ENCODE measurements at places on chromosomes 12 and 14. TPM values are rescaled to one million over a fixed set of nuclear protein-coding genes. Genes with fewer than 3 reads are reported as not detected.

The PIK3C2G gene
- total RNA-seq, result 0.59 TPM

The HOXC9 gene
- not detected for total RNA-seq

The MORN3 gene
- 2.1 TPM for total RNA-seq

The DNAJC22 gene
- total RNA-seq, result 0.18 TPM

The FGF6 gene
- total RNA-seq, result not detected

The TSFM gene
- total RNA-seq, result 22.6 TPM

The CTSG gene
- 12.2 TPM for total RNA-seq

The MYO1H gene
- 0.30 TPM for total RNA-seq

The STX2 gene
- total RNA-seq, result 24.6 TPM

The KRT71 gene
- not detected for total RNA-seq

The HOXC12 gene
- total RNA-seq, result not detected

The WASHC3 gene
- 38.2 TPM for total RNA-seq

The GPR65 gene
- total RNA-seq, result 13.4 TPM

The ZDHHC22 gene
- total RNA-seq, result not detected

- H3K27me3 ChIP-seq, result no peaks in the 10 kb centered on the region
- H3K36me3 ChIP-seq, result no peaks in the 10 kb centered on the region
- no peak for DNase-seq
- H3K4me3 ChIP-seq, result no peak overlapping the region
- H3K27ac ChIP-seq, result no peak overlapping the region
These were observed 597.3 kb downstream of the NRXN3 start for GRCh38 chr14:78767436-78767835.

DNA sequence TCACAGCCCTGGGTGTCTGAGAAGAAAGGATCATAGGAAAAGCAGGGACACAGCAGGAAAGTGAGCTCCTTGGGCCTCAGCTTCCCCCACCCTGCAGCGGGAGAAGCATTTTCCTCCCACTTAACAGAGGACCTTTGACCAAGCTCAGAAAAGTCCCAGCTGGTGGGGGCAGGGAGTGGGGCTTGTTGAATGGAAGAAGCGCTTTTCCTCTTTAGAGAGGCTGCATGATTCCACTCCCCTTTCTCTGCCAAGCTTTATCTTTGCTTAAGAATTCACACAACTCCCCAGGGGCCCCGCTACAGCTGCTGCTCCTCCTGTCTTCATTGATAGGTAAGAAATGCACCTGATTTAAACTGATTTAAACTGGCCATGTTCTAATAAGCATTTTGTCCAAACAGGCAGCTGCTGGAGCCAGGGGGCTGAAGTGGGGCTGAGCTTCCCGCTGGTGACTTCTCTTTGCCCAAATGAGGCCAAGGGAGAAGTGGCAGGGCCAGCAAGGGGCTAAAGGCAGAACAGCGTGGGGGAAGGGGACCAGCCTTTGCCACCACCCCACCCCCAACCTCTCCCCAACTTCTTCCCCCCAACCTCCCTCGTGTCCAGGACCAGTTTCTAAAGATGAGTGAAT is 1.7 kb upstream of the PAPLN start:
- peaks cover 49% of the 10 kb centered on the region for H3K4me1 ChIP-seq
- no peak overlapping the region for H3K4me3 ChIP-seq
- H3K36me3 ChIP-seq, result no peaks in the 10 kb centered on the region
- H3K27me3 ChIP-seq, result peaks cover 41% of the 10 kb centered on the region
- H3K27ac ChIP-seq, result no peak overlapping the region

GRCh38 chr14:51253880-51254279 is 13.8 kb downstream of the TMX1 start:
- no peaks in the 10 kb centered on the region for H3K4me1 ChIP-seq
- no peak for DNase-seq
- no peak overlapping the region for H3K27ac ChIP-seq
- H3K36me3 ChIP-seq, result peaks cover 87% of the 10 kb centered on the region

DNA sequence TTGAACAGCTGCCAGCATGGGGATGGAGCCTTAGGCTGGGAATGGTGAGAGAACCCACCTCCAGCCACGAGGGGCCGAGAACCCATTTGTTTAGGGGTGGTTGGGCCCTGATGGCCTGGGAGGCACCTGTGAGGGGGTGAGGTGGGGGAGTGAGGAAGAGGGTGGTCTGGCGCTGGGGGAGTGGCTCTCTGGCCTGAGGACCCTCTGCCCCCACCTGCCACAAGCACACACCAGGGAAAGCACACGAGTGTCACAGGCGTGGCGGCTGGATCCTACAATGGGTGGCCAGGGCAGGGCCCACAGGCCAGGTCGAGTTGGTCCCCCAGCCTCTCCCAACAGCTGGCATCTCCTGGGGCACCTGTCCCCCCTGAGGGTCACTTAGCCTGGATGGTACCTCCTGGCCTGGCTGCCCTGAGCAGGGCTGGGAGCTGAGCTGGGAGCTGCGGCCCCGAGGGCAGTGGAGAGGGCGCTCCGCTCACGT is 340.5 kb downstream of the TMEM121 start:
- H3K4me1 ChIP-seq, result no peaks in the 10 kb centered on the region
- H3K4me3 ChIP-seq, result no peak overlapping the region
- H3K27ac ChIP-seq, result no peak overlapping the region
- no peaks in the 10 kb centered on the region for H3K36me3 ChIP-seq
- no peak for DNase-seq
- peaks cover 19% of the 10 kb centered on the region for H3K27me3 ChIP-seq

GRCh38 chr14:49549881-49550280 is 36.3 kb downstream of the RPS29 start:
- H3K27me3 ChIP-seq, result no peaks in the 10 kb centered on the region
- H3K4me1 ChIP-seq, result no peaks in the 10 kb centered on the region
- H3K36me3 ChIP-seq, result no peaks in the 10 kb centered on the region
- no peak for DNase-seq

GRCh38 chr12:66131067-66131688 is 628 bp upstream of the LLPH start:
- no peak for DNase-seq
- peak overlapping the region; percentile 77 for H3K4me3 ChIP-seq
- peak overlapping the region; percentile 74 for H3K27ac ChIP-seq
- H3K4me1 ChIP-seq, result peaks cover 30% of the 10 kb centered on the region
- H3K36me3 ChIP-seq, result peaks cover 27% of the 10 kb centered on the region

GRCh38 chr14:34538871-34539406 is 562 bp downstream of the EAPP start:
- H3K4me3 ChIP-seq, result peak overlapping the region; percentile 79
- H3K27me3 ChIP-seq, result no peaks in the 10 kb centered on the region
- H3K36me3 ChIP-seq, result peaks cover 36% of the 10 kb centered on the region
- H3K4me1 ChIP-seq, result peaks cover 18% of the 10 kb centered on the region

DNA sequence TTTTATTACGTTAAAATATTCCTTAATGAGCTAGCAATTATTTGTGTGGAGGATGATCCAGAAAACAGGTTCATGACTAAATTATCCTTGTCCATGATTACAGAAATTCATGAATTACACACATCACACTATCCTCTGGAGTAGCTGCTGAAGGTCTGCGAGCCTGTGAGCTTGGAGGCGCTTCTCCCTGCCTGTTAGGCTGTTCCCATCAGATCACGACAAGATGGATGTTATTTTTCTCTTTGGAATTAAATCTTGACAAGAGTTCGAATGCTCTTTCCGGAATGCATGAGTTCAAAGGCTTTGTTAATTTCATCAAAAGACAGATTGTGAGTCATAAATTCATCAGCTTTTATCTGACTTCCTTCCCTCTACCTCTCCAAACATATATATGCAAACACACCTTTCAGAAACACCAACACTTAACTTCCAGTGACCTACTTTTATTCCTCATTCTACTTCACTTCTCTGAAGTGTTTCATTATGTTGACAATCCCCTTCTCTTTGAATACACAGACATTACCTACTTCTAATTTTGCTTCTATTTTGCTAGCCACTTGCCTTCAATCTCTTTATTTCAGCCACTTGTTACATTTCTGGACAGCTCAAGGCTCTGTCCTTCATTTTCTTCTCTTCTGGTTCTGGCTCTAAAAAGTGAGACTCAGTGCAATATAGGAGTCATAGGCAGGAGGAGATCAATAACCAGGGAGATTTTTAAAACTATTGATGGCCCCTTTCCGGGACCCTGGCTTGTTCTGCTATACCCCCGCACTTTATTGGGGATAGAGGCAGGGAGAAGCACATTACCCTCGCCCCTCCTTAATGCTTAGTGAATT is 274.6 kb downstream of the BTG1 start:
- H3K4me1 ChIP-seq, result peaks cover 20% of the 10 kb centered on the region
- no peaks in the 10 kb centered on the region for H3K36me3 ChIP-seq

DNA sequence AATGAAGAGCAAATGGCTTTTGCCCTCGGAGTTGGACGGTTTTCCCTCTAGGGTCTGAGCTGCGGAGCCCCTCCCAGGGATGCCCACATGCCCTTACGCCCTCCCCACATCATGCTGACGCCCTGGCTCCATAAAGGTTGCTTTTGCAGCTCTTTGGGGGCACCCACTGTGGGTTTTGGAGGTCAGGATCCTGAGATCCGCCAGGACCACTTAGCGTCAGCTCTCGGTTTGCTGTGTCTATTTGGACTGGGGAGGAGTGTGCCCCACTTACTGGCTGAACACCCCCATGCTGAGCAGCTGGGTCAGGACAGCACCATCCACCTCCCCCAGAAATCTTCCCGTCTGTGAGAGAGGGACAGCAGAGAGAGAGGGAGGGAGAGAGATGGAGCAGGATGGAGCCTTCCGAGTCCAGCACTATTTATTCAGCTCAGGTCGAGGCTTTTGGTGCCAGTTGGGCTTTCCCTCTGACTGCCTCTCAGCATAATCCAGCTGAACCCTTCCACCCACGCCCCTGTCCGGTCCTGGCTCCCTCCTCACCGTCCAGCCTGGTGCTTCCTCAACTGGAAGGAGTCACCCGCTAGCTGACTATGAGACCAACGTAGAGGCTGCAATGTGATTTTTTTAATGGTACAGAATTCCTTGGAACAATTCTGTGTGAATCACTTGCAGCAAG is 18.9 kb upstream of the LRTM2 start:
- no peak overlapping the region for H3K4me3 ChIP-seq
- peaks cover 9% of the 10 kb centered on the region for H3K4me1 ChIP-seq
- no peaks in the 10 kb centered on the region for H3K27me3 ChIP-seq
- DNase-seq, result no peak
- no peak overlapping the region for H3K27ac ChIP-seq
- H3K36me3 ChIP-seq, result no peaks in the 10 kb centered on the region

DNA sequence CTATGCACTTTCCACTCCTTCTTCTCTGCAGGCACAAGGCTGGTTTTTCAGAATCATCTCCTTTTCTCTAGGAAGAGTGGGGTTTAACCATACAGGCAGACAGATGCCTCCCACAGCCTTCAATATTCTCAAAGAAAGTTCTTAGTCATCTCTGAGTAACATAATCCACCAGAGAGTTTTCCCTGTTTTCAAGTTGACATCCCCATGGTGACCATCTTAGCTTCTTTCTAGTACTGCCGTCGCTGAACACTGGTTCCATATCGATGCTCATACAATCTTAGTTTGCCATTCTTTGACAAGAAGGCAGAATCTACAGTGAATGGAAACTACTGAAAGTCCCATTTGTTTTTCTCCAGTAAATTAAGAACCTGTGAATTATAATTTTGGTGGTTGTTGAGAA is 28.6 kb downstream of the TPH2 start:
- H3K4me1 ChIP-seq, result no peaks in the 10 kb centered on the region
- H3K4me3 ChIP-seq, result no peak overlapping the region
- no peak for DNase-seq
- no peaks in the 10 kb centered on the region for H3K36me3 ChIP-seq
- no peaks in the 10 kb centered on the region for H3K27me3 ChIP-seq

- H3K36me3 ChIP-seq, result no peaks in the 10 kb centered on the region
- H3K27me3 ChIP-seq, result no peaks in the 10 kb centered on the region
- H3K27ac ChIP-seq, result no peak overlapping the region
- no peak overlapping the region for H3K4me3 ChIP-seq
- no peaks in the 10 kb centered on the region for H3K4me1 ChIP-seq
These were observed 827.0 kb downstream of the AACS start for GRCh38 chr12:125892276-125892675.

GRCh38 chr14:48333221-48333920 is 658.0 kb upstream of the MDGA2 start:
- H3K36me3 ChIP-seq, result no peaks in the 10 kb centered on the region
- DNase-seq, result no peak
- H3K27me3 ChIP-seq, result no peaks in the 10 kb centered on the region
- no peak overlapping the region for H3K27ac ChIP-seq

GRCh38 chr12:8697120-8697475 is 693 bp upstream of the RIMKLB start:
- no peaks in the 10 kb centered on the region for H3K36me3 ChIP-seq
- peak overlapping the region; percentile 89 for H3K4me3 ChIP-seq
- H3K27ac ChIP-seq, result peak overlapping the region; percentile 89
- no peak for DNase-seq
- H3K27me3 ChIP-seq, result no peaks in the 10 kb centered on the region
- H3K4me1 ChIP-seq, result peaks cover 49% of the 10 kb centered on the region

- H3K27me3 ChIP-seq, result peaks cover 64% of the 10 kb centered on the region
- H3K36me3 ChIP-seq, result peaks cover 22% of the 10 kb centered on the region
- H3K4me1 ChIP-seq, result peaks cover 71% of the 10 kb centered on the region
These were observed 1.7 kb downstream of the DHH start for GRCh38 chr12:49092816-49093406.

DNA sequence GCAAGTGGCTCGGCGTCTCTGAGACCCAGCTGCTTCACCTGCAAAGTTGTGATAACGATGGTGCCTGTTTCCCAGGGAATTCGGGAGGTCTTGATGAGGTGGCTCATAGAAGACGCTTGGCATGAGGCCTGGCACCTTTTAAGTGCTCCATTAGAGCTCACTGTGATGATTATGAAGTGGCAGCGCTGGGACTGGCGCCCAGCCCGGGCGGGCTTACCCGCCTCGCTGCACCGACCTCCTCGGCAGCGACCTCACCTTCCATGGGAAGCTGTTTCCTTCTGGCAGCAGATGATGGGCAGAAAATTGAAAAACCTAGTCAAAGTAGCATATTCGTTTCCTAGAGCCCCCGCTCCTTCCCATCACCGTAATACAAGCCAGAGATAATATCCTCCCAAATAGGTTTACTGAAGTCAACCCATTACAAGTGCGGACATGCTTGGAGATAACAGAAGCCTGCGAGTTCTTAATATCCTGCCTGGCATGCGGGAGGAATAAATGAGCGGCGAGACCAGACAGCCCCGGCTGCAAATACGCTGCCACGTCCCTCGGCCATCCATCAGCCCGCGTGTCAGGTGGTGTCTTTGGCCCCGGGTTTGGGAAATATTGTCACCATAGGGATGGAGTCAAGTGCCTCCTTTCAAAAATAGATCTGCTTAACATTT is 35.2 kb upstream of the DLK1 start:
- H3K4me1 ChIP-seq, result no peaks in the 10 kb centered on the region
- H3K4me3 ChIP-seq, result no peak overlapping the region
- H3K27me3 ChIP-seq, result peaks cover 22% of the 10 kb centered on the region
- no peaks in the 10 kb centered on the region for H3K36me3 ChIP-seq
- H3K27ac ChIP-seq, result no peak overlapping the region

- no peak for DNase-seq
- H3K27me3 ChIP-seq, result no peaks in the 10 kb centered on the region
- H3K4me1 ChIP-seq, result no peaks in the 10 kb centered on the region
- H3K27ac ChIP-seq, result no peak overlapping the region
- H3K36me3 ChIP-seq, result no peaks in the 10 kb centered on the region
These were observed 362.6 kb upstream of the CLEC14A start for GRCh38 chr14:38618514-38618913.

DNA sequence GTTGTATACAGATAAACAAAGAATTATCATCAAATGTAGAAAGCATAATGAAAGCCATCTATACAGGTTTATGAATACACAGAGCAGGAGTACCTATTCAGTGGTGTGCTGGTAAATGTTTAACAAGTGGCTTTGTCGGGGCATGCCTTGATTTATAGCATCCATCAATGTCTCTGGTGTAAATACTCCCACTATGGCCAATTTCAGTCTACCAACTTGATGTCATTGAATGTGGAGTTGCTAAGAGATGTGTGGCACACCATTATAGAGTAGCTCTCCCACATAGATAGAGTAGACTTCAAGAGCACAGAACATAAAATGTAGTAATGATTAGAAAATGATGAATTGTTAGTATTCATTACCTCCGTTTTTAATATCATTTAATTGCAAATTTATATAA is 9.3 kb downstream of the GRIP1 start:
- H3K36me3 ChIP-seq, result no peaks in the 10 kb centered on the region
- no peak overlapping the region for H3K4me3 ChIP-seq
- H3K4me1 ChIP-seq, result no peaks in the 10 kb centered on the region
- H3K27ac ChIP-seq, result no peak overlapping the region
- H3K27me3 ChIP-seq, result no peaks in the 10 kb centered on the region

Measured in lower lobe of right lung (tissue), 2 donors.